ENCODE measurements at places on chromosomes 4 and X.

GRCh38 chr4:76518241-76518640 lies 83.2 kb downstream of the SHROOM3 start:
- no peak for DNase-seq

DNA sequence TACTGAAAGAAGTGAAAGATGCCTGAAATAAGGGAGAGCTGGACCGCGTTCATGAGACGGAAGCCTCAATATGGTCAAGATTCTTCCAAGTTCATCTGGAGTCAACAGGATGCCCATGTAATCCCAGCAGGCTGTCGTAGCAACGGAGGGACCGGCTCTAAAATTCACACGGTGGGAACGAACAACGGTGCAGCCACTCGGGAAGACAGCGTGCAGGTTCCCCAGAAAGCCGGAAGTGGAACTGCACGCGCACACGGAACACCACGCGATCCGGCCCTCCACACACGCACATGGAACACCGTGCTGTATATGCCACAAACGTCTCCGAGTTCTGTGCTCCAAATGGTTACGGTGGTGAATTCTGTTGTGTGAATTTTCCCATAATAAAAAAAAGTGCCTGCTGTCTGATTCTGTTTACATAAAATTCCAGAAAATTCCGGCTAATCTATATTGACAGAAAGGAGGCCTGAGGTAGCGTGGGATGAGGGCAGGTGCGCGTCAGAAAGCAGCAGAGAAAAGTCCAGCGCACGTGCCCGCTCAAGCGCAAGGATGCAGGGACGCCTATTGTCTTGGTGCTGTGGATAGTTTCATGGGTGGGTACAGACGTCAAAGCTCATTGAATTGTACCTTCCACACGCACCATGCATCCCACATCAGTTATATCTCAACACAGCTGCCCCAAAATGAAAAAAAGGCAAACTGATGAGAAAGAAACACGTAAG lies 31.2 kb downstream of the PPP2R3B start:
- no peak for DNase-seq

GRCh38 chr4:110305455-110305854 lies 107.0 kb upstream of the ELOVL6 start:
- no peak for DNase-seq

DNA sequence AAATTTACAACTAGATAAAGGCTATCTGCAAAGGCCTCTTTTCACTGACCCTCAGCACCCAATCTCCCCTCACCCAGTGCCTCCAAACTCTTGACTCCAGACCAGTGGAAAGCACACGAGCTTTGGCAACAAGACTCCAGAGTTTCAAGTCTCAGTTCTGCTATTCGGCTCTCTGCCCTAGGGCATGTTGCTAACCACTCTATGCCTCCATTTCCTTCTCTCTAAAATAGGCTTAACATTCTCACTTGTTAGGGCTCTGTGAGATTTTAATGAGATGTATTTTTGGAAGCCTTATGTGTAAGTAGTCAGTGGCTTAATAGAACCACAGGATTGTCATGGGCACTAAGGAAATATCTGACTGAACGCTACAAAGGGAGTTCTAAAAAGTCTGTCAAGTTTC lies 116.5 kb upstream of the IQCM start:
- no peak for DNase-seq

Measured in stimulated activated CD8-positive, alpha-beta memory T cell treated with anti-CD3 and anti-CD28 coated beads, Interleukin-4, amount 100 ng/mL, for 48 hours (primary cell).